ENCODE measurements at places on chromosomes 6 and 20.

DNA sequence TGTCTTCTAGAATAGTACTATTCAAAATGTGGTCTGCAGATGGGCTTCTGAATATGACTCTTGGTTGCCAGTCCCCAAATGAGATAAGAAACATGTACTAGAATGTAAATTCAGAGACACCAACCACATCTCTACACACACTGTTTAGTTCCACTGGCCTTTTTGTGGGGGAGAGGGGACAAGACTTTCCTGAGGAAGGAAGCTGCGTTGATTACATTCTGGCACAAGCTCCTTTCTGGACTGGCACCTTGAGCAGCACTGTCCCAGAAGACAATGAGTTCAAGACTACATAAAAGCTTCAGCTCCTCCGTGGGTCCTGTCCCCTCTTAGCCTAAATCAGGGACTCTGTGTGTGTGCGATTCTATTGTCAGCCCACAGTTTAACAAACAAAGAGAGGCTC is 6.9 kb upstream of the IYD start:
- DNase-seq = no peak

GRCh38 chr20:5397393-5397792 is 80.6 kb upstream of the PROKR2 start:
- DNase-seq = no peak

DNA sequence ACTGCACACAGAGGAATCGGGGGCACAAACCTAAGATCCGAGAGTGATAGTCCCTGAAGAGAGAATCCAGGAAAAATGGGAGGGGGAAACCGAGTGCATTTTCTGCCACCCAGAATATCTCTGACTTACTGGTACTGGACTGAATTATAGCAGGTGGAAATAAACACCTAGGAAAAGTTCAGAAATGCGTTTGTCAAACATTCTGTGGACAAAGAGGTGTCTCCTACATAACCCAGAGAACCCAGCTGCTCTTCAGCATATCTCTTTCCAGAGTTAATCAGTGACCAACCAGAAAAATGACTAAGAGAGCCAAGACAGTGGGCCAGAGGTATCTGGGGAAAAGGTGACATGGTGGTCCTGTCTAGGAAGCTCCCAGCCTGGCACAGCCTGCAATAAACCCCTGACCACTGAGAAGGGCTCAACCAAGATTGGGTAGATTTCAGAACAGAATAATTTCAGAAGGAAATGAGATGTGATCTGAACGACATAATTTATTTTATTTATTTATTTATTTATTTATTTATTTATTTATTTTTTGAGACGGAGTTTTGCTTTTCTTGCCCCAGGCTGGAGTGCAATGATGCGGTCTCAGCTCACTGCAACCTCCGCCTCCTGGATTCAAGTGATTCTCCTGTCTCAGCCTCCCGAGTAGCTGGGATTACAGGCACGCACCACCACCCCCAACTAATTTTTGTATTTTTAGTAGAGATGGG is 6.0 kb upstream of the VNN1 start:
- DNase-seq = no peak

DNA sequence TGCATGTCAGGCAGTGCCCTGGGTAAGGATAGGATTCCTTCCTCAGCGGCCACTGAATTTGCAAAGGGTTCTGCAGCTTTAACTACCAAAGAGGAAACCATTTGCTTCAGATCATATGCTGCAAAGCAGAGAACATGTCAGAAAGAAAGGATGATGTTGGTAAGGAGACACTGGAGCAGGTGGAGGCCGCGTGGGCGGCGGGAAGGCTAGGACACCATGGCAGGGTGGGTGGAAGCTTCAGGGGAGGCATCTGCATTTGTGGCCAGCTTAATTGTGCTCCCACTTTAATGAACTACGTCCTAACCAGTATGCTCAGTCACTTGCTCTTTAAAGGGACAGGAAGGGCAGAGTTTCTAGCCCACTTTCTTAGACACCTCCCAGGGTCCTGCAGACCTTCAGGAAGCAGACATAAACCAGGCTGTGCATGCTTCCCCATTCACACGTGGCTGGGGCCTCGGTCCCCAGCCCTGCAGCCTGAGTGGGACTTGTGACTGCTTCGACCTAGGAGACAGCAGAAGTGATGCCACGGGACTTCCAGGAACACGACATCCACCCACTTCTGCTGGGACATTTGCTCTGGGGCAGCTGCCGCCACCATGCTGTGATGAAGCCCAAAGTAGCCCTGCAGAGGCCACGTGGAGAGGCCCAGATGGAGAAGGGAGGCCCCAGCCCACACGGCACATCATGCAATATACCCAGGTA is 76.1 kb downstream of the GINS1 start:
- DNase-seq = no peak

DNA sequence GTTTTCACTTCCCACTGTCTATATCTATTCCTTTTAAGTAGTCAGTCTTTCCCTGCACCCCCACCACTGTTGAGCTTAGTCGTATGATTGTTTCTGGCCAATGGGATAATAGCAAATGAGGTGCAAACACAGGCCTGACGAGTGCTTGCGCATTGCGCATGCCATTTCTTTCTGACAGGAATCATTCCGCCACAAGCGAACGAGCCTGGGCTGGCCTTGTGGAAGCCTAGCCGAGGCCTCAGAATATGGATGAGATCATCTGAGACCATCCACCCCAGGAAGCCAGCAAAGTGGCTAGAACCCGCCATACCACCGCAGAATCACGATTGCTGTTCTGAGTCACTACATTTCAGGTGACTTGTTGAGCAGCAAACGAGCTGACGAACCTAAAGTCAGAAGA is 52.2 kb upstream of the PRL start:
- DNase-seq = no peak

GRCh38 chr6:109722564-109723254 is 31.6 kb downstream of the FIG4 start:
- DNase-seq = no peak

- no peak for DNase-seq
These were observed 19.0 kb upstream of the SERINC3 start for GRCh38 chr20:44540834-44541233.

DNA sequence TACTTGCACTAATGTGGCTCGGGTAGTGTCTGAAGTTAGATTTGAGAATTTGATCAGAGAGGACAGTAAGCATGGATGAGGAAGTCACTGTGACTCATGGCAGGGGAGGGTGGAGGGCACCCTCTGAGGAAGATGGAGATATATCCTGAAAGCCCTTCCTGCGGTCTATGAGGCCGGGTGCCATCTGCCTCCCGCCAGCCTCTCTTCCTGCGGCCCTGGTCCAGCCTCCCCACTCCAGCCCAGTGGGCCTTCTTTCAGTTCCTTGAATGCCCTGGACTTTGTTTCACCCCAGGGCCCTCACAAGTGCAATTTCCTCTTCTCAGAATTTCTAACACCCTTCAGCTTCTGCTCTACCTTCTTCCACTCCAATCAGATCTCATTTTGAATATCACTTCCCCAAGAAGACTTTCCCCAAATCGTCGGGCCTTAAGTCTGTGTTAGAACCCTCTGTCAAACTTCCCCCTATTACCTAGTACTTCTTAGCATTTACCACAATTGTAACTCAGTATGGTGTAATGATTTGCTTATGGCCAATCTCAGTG is 20.2 kb upstream of the TNFAIP3 start:
- no peak for DNase-seq

GRCh38 chr20:6157345-6157744 is 34.5 kb upstream of the FERMT1 start:
- no peak for DNase-seq

DNA sequence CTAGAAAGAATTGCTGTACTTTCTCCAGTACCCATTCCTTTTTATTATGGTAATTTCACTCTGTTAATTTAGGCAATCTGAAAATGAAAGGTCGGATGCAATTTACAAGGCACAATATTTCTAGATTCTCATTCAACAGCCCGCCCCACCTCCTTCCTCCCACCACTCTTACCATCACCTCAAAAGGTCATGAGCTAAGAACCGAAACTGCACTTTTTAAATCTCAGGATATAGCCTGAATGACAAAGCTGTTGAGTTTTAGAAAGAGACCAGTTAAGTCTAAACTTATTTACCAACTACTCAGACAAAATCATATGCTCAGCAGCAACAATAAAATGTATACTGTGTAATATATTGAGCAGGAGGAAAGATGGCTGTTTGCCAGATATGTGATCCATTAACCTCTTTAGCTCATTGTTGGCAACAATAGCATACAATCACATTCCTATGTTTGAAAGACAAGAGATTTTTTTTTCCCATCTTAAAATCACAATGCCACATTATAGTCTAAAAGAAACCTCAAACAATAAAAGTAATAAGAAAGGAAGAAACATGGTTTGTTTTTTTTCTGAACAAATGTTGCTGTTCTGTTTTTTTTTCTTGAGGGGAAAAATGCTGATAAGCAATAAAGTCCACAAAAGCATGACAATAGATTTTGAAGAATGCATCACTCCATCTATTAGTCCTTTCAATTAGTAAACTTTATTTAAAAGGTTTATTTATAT is 1.6 kb upstream of the HS3ST5 start:
- no peak for DNase-seq

- DNase-seq = no peak
These were observed 20.5 kb downstream of the SNAI1 start for GRCh38 chr20:50003253-50003656.

DNA sequence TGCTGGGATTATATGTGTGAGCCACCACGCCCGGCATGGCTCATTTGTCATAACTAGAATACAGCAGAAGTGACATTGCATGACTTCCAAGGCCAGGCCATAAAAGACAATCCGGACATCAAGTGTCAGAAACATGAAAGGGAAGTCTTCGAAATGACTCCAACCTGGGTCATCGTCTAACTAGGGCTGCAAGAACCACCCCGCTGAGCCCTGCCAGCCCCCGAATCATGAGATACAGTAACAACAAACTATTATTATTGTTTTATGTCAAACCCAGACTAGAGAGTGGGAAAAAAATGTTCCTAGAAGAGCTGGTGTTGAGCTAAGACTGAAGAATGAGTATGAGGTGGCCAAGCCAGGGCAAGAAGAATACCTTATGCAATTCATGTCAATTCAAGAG is 59.6 kb downstream of the ZNF217 start:
- no peak for DNase-seq

DNA sequence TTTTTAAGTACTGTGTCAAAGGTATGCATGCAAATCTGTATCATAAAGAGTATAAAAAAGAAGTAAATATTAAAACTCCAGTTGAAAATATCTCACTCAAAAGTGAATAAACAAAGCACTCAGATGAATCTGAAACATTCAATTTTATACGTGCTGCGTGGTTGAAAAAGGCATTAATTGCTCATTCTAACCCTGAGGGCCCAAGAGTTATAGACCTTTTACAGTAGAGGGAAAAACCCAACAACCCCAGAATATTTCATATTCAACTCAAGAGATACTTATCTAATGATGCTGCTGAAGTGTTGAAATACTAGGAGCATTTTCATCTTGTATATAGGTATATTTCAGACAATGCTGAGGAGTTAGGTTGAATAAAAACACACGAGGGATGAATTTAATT is 862.8 kb upstream of the CITED2 start:
- DNase-seq = no peak

DNA sequence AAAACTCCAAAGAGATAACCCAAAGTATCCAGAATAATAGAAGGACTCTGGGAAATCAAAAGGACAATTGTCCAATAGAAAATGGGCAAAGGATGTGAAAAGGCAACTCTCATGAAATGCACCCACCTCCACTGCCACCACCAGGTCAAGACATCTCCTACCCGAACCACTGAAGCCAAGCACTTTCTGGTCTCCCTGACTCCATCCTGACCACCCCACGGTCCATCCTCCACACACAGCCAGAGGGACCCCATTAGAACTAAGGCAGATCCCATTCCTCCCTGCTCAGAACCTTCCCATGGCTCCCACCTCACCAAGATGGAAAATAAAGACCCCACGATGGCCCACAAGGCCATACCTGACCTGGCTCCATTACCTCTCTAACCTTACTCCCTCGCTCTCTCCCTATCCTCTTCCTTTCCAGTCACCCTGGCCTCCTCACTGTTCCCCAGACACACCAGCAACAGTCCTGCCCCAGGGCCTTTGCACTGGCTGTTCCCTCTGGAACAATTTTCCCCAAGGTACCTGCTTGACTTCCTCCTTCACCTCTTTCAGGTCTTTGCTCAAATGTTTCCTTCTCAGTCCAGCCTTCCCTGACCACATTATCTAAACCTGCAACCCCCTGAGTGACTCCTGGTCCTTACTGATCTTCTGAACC is 108.1 kb downstream of the PREX1 start:
- no peak for DNase-seq

- peak; percentile 50 for DNase-seq
These were observed 17.0 kb downstream of the UQCC2 start for GRCh38 chr6:33694401-33694931.

DNA sequence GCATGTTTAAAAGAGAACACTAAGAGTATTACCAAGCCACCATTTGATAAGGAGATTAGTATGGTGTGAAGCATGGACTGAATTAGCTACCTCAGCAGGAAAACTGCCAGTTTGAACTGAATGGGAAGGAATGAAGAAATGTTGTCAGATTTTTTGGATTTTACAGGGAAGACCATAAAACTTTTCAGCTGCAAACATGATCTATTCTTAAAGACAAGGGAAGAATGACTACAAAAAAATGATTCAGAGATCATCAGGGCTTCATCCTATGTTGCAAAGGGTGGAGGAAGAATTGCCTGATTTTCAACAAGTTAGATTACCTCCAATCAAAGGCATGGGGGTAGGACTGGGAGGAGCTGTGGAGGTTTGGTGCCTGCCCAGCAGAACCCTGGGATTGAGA is 49.3 kb upstream of the MTRF1L start:
- no peak for DNase-seq

GRCh38 chr6:52010806-52011205 is 76.6 kb downstream of the PKHD1 start:
- no peak for DNase-seq

GRCh38 chr6:131858765-131859415 is 51.1 kb downstream of the ENPP1 start:
- no peak for DNase-seq

DNA sequence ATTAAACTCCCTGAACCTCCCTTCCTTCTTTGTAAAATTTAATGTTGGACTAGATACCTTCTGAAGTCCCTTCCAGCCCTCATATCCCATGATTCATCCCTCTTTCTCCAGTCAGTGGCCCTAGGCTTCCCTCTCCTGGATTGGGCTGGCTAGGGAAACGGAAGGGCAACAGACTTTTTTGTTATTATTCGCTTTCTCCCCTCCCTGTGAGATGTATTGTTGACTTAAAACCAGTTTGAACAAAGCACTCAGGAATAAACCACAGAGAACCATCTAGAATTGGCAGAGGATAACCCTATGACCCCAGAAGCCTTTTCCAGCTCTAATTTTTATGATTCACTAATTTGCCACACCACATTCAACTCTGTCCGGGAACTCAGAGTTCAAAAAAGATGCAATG is 239.7 kb upstream of the SUPT3H start:
- no peak for DNase-seq

DNA sequence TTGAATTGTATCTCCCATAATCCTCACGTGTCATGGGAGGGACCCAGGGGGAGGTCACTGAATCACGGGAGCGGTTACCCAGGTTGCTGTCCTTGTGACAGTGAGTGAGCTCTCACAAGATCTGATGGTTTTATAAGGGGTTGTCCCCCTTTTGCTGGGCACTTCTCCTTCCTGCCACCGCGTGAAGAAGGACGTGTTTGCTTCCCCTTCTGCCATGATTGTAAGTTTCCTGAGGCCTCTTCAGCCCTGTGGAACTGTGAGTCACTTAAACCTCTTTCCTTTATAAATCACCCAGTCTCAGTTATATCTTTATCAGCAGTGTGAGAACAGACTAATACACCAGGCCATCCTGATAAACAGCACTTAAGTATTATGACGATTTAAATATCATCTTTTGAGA is 9.0 kb upstream of the MRGBP start:
- no peak for DNase-seq

Measured in stimulated activated CD8-positive, alpha-beta memory T cell treated with anti-CD3 and anti-CD28 coated beads, Interleukin-4, amount 100 ng/mL, for 24 hours (primary cell).